Stimulated activated CD8-positive, alpha-beta memory T cell treated with anti-CD3 and anti-CD28 coated beads, Interleukin-4, amount 100 ng/mL, for 1 hour (primary cell): ENCODE measurements at places on chromosomes 6 and 20.

GRCh38 chr6:4948781-4949450, 54.9 kb downstream of the RPP40 start:
- DNase-seq, result no peak

- DNase-seq, result no peak
Observed at GRCh38 chr6:15337582-15337981, 91.7 kb downstream of the JARID2 start.

GRCh38 chr6:76435174-76435573, 362.7 kb upstream of the IMPG1 start:
- no peak for DNase-seq

DNA sequence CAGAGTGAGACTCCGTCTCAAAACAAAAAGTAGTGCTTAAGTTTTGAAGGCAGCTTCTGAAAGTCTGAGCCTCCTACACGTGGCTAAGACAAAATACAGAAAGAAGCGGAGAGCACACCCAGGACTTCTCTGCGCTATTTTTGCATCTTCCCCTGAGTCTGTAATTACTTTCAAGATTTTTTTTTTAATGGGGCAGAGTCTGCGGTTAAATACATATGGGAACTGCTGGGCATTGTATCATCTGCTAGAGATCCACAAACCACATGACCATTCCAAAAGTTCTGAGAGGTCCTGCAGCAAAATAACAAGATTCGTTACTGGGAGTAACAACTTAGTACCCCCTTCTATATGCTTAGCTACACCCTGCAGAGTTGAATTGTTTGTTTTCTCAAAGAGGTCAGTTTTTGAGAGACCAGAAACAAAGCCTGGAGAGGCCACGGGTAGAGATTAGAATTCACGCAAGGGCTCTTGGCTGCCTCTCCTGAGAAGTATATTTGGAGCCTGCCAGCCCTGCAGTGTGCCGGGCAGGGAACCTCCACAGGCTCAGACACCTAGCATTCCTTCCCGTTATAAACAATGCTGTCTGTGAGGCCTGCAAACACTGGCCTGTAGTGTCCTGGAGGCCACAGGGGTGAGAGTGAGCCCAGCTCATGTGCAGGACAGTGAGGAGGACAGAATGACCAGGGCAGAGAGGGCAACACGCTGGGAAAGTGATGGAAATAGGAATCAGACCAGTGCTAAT, 48.2 kb upstream of the FAM50B start:
- DNase-seq, result no peak

DNA sequence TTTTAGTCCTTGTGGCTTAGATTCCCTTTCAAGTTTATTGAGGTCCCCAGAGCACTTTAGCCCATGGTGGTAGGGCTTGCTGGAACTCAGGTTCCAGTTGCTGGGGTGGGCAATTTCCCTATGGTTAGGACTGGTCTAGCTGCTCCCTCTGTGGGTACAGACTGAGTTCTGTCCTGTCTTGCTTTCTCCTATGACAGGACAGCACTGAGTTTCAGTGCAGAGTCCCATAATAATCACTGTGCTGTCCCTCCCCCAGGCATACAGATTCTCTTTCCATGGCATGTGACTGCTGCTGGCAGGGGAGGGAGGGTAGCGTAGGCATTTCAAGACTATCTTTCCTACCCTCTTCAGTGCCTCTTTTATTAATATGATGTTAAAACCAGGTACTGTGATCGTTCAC, 17.1 kb upstream of the ERVFRD-1 start:
- DNase-seq, result no peak

- DNase-seq, result no peak
Observed at GRCh38 chr6:42165016-42165415, 8.1 kb upstream of the GUCA1A start.

GRCh38 chr6:89221971-89222711, 5.0 kb upstream of the GABRR1 start:
- no peak for DNase-seq

- DNase-seq, result no peak
Observed at GRCh38 chr20:18272451-18272850, 15.9 kb upstream of the ZNF133 start.

DNA sequence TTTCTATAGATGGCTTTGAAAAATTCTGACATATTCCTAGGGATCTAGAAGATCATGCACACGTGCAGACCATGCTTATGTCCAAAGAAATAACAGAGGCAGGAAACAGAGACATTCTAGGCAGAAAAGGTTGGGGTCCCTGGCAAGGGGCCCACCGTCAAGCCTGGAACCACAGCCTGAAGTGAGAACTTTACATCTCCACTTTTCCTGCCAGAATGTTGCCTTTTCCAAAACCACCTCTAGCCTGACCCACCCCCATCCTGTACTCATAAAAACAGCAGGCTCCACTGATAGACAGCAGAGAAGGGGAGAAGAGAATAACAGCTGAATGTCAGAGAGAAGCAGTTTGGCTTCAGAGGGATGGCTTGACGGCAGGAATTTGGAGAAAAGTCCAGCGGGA, 257.3 kb upstream of the NT5E start:
- no peak for DNase-seq

- no peak for DNase-seq
Observed at GRCh38 chr6:148166339-148166968, 176.2 kb upstream of the SASH1 start.

- DNase-seq, result no peak
Observed at GRCh38 chr6:107292715-107293271, 166.6 kb downstream of the PDSS2 start.

DNA sequence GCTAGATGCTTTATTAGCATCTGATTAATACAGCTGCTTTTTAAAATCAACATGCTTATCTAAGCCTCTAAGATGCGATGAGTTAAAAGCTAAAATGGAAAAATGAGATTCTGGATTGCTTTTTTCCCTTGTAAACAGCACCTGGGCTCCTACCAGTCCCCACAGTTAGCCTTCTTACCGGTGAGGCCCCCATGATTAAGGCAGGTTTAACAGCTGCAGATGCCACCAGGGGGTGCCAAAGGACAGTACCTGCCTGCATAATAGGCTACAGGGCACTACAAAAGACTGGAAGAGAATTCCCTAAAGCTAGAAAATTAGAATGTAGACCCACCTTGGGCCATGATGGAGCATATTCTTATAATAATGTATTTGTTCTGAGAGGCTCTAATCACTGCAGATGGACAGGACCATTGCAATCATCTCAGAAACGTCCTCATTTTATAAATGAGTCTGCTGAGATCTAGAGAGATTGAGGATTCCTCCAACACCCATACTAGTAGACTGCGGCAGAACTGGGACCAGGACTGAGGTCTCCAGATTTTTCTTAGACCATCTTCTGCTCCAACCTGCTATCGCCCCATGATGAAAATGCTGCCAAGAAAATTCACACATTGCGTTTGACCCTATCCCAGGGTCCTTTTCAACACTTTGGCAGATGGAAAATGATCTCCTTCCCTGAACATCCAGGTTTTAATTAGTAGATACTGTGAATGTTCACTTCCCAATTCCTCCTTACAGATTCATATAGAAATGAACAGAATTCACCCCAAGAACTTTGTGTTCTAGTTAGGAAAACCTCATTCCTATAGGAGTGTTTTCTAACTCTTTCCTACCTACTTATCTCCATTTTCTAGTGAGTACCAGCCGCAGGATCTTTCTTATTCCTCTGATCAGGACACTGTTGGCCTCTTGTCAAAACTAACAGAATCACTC, 148.8 kb downstream of the RPS12 start:
- DNase-seq, result no peak

GRCh38 chr6:139871803-139872510, 497.5 kb upstream of the CITED2 start:
- no peak for DNase-seq

- no peak for DNase-seq
Observed at GRCh38 chr6:158554611-158555361, 5.1 kb upstream of the TMEM181 start.

DNA sequence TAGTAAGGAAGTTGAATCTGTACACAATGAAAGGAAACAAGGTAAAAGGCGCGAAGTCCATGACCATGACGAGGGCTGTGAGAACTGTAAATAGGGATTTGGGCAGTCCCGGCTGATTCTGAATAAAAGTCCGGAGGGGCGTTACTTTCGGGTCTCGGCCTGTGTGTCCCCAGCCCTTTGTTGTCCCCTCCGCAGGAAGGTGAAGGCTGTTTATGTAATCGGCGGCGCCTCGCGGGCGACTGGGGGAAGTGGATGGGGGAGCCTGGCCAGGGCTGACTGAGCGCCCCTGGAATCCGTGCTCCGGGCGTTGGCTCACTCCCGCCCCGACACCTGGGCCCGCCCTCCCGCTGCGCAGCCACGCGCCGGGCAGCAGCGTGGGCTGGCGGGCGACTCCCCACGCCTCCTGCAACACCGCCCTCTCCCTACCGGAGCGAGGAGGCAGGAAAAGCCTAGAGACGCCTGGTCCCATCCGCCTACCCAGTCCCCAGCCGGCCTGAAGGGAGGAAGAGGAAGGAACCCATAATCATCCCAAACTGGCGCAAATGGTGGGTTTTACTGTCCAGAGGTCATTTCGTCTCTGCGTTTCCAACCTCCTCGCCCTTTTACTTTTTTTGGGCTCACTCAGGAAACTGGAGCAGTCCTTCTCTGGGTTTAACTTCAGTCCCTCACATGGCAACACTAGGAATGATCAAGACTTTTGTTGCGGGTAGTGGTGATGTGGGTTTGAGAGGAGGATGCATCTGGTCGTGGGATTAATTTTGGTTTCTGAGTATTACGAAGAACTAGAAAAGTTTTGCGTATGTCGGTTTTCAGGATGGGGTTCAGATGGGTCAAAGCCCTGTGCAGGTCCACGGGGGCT, 12.1 kb downstream of the TRIM31 start:
- DNase-seq, result no peak

DNA sequence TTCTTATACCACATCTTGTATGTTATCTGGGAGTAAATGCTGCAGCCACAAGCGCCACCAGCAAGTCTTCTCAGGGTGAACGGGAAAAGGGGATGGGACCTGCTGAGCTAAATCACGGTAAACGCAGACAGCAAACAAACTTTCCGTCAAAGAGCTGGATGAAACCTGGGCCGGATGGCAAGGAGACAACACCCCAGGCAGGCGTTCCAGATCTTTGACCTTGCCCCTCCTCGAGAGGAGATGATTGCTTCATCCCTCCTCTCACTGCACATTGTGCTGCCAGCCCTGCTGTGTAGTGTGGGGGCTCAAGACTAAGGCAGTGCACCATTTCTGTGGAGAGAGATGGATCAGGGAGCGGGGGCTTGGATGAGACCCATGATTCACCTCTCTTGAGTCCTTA, 9.8 kb downstream of the RAET1E start:
- DNase-seq, result no peak

DNA sequence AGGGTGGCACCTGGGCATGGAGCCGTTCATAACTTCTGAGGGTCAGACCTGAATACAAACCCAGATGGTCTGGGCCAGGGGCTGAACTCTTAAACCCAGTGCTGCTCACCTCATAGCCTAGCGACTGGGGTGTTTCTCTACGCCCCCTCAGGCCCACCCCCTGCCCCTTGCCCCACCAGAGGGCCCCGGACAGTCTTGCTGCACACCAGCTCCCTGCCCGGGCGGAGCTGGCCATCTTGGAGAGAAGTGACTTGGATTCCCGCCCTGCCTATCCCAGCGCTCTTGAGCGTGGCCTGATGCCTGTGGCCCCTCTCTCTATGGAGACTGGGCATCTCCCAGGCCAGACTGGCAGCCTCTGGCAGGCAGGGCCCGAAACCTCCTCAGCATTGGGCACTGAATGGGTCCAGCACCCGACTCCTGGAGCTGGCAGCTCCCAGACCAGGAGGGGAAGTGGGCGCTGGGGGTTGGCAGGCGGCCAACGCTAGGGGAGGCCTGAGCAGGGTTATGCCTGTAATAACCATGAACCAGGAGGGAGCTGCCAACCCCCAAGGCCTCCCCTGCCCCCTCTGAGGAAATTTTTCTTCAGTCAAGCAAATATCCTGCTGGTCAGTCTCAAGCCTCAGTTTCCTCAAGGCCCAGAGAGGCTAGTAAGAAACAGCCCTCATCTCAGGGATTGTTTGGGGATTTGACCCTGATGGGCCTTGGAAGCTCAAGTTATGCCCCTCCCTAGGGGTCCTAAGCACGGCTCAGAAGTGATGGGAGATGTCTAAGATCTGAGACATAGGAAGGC, 169.5 kb downstream of the VEGFA start:
- no peak for DNase-seq

DNA sequence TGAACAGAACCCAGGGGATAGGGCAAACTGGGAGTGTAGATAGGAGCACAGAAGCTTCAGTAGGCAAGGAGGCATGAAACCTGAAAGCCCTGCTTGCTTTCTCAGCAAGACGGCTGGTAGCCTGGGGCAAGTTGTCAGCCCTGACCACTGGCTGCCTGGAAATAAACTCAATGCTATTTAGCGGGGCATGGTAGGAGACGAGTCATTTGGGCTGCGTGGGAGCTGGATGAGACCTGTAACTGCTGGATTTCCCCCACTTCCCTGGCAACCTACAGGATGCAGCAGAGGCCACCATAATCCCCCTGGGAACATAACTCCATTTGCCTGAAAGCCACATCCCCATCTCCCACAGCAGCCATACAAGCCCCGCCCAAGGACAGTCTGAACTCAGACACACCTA, 332.6 kb upstream of the TBX18 start:
- DNase-seq, result no peak

GRCh38 chr6:31597006-31597405, 4.2 kb upstream of the NCR3 start:
- DNase-seq, result no peak

DNA sequence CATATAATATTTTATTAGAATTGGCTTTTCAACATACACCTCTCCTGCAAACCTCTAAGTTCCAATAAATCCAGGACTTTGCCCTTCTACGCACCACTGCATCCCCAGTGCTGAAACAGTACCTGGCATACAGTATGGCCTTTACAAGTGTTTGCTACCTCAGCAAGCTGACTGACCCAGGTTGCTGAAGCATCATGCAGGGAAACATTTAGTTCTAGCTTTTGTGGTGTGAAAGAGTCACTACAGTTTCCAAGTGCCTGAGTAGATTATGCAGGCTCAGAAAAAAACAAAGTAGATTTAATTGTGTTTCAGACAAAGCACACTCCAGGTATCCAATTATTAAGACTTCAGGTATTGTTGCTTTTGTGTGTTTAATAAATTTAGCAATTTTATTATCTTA, 614.2 kb upstream of the NRSN1 start:
- no peak for DNase-seq

GRCh38 chr6:106431972-106432371, 71.5 kb downstream of the CRYBG1 start:
- DNase-seq, result no peak
